CMK (cell line): ENCODE measurements at places on chromosomes 2 and 18.
A peak's percentile ranks its signal among the peaks of the same experiment; 100 is the strongest.

DNA sequence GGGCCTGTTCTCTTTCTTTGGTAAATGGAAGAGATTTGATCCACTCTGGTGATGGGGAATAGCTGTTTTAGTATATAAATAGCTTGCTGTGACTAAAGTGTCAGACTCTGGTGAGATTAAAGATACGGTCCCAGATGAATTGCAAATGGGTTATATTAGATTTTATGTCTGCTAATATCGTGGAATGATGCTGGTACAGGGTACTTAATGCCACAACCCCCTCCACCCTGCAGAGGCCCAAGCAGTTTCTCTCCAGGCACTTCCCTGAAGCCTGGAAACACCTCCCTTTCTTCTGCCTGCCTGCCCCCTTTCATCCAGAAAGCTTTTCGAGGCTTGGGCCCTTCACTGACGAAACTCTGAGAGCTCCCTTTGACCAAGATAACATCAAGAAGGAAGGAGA is 21.4 kb upstream of the RFX8 start:
- DNase-seq: no peak

DNA sequence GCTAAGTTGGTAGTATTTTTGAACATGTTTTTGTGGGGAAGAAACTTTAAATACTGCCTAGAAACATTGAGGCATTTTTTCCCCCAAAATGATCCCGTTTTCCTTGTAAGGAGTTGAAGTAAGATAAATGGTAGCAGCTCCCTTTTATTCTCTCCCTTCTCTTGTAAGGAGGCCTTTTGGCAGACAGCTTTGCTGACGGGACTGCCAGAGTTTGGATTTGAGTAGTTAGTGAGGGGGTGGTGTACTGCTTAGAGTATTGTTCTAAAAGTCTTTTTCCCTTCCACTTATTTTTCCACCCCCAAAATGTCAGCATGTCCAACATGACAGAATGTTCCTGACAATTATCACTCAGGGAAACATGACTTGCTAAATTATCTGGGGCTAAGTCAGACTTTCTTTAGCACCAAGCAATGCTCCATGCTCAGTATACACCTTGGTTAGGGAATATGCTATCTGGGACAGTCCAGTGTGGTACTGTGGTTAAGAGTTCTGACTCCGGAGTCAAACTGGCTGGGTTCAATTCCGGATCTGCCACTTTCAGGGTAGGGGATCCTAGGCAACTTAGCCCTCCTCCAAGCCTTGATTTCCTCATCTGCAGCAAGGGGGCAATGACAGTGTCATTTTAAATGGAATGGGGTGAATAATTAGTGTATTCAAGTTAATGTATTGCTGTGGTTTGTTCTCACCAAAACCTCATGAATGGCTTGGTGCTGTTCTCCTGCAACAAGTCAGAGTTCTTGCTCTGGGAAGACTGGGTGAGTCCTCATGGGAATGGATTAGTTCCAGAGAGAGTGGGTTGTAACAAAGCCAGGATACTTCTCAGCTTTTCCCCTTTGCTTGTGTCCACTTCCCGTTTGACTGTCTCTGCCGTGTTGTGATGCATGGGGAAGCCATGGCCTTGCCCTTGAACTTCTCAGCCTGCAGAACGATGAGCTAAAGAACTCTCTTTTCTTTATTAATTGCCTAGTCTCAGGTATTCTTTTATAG is 116.2 kb downstream of the TANC1 start:
- DNase-seq: no peak

- peak; percentile 31 for DNase-seq
Measured at GRCh38 chr2:99489063-99489760, 605 bp downstream of the REV1 start.

- no peak for DNase-seq
Measured at GRCh38 chr18:60018618-60019462, 119.0 kb downstream of the PMAIP1 start.

DNA sequence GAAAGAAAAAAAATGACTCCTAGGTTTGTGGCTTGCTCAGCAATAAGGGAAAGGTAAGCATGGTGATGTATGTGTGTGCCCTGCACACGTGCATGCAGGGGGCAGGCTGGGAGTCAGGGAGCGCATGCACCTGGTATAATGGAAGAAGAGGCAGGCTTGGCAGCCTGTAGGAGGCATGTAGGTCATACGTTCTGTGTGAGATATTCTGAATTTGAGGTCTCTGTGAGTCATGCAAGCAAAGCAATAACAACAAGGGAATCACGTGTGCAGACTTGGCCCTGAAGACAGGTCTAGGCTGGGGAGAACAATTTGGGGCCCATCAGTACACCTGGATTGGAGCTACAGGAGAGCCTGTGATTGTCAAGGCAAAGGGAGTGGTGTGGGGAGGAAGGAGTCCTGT is 94.5 kb upstream of the TTC39C start:
- DNase-seq: no peak

- DNase-seq: peak; percentile 4
Measured at GRCh38 chr2:206392118-206392517, 51.2 kb upstream of the ADAM23 start.

GRCh38 chr18:79223431-79223830 is 154.2 kb downstream of the ATP9B start:
- no peak for DNase-seq

- no peak for DNase-seq
Measured at GRCh38 chr2:119794237-119794636, 34.5 kb downstream of the PTPN4 start.

GRCh38 chr2:41993435-41993925 is 54.3 kb upstream of the PKDCC start:
- DNase-seq: no peak

DNA sequence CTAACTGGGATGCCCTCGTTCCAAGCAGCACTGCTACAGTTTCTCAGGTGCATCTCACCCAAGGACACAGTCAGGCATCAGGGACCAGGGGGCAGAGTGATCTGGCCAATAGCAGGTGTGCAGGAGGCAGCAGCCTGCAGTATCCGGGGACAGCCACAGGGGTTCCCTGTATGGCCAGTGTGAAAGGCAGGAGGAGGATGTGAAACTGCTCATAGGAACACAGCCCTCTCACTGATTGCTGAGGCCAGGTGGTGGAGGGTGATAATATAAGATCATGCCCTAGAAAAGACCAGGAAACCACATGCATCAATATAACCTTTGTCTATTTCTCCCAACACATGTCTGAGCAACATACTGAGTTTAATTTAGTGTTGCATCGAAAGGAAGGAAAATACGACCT is 112.7 kb upstream of the TACR1 start:
- DNase-seq: peak; percentile 56

DNA sequence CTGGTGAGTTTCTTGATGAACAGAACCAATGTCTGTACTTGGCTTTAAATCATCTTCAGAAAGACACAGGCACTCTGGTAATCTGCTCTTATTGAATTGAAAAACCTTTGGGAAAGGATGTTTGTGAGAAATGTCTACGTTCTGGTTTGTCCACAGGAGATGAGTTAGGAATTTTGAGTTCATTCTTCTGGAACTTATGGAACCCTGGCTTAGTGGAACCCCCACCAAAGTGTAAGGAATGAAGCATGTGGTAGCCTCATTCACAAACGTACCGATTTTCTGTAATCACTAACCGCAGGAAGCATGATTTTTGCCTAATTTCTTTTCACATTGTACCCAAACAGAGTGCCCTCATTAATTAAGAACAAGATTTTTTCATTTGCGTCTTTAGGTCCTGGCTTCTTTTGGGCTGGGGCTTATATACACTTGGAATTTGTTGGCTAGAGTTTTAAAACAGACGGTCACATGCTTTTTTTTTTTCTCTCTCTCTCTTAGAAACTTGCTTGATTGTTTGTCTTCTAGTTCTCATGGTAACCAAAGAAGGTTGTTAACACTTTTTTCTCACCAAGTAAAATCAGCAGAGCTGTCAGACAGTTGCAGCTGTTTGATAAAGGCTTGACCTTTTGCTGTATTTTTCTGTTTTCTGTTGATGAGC is 314.1 kb upstream of the THUMPD2 start:
- DNase-seq: no peak

DNA sequence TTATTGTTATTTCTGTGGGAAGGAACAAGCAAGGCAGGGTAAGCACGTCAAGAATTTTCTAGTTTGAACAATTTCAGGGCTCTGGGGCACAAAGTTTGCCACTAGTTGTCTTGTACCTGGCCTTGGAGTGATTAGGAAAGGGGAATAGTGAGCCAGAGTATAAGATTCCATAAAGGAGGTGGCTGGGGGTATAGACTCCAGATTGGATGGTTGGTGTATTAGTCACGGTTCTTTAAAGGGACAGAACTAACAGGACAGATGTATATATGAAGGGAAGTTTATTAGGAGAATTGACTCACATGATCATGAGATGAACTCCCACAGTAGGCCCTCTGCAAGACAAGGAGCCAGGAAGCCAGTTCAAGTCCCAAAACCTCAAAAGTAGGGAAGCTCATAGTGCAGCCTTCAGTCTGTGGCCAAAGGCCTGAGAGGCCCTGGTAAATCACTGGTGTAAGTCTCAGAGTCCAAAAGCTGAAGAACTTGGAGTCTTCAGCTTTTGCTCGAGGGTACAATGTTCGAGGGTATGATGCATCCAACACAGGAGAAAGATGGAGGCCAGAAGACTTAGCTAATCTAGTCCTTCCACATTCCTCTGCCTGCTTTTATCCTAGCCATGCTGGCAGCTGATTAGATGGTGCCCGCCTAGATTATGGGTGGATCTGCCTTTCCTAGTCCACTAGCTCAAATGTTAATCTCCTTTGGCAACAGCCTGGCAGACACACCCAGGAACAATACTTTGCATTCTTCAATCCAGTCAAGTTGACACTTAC is 31.5 kb upstream of the PTPRM start:
- DNase-seq: no peak

GRCh38 chr2:88211003-88211808 is 41.1 kb downstream of the THNSL2 start:
- DNase-seq: no peak

GRCh38 chr2:213958086-213958485 is 452.8 kb upstream of the VWC2L start:
- no peak for DNase-seq

DNA sequence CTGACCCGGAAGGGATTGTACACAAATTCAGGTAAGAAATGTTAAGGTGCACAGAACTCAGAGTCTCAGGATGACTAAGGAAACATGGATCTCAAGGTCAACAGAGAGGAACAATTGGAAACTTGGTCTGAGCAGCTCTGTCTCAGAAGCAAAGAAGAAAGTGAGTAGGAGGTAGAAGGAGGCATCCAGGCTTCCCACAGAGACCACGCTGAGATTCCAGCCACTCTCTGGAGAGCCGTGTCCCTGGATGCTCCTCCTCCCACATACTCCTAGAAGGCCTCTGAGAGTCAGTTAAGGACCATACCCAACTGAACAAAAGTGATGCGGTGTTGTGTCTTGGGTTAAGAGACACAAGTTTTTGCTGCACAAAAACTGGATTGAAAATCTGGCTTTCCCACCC is 8.6 kb upstream of the PLB1 start:
- DNase-seq: no peak

DNA sequence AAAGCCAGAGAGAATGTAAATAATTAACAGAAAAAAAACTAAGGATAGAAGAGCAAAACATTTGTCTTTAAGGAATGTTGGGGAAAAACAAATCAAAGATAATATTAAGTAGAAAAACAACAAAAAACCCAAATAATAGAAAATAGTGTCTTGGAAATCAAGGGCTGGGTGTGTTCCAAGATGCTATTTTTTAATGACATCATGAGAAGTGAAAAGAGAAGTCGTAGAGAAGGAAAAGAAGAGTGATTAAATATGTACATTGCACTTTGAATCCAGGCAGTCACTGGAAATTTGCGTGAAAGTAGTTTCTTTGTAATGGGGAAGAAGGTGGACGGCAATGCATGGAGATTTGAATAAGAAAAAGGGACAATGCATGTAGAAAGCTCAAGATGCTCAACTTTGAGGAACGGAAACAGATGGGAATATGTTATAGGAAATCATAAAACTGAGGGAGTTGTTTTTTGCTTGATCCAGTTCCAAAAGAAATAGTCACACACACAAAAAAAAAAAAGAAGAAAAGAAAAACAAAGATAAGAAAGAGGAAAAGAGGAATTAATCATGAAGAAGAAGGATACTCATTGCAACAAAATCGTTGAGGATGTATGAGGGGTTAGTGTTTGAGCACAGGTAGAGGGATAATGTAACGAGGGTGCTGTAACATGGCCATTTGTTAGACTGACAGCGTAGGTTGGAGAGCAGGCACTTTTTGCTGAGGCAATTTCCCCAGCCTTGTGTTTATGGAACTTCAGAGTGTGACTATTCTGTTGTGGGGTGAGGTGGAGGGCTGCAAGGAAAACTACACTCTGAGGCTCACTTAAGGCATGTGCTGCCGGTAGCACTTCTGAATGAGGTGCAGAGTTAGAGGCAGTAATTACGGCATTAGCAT is 184.1 kb downstream of the CALCRL start:
- no peak for DNase-seq

- no peak for DNase-seq
Measured at GRCh38 chr2:241991299-241991698, 121.8 kb downstream of the RTP5 start.

GRCh38 chr2:145592361-145592760 is 1072.4 kb upstream of the ZEB2 start:
- DNase-seq: no peak
